ENCODE measurements at places on chromosomes 5 and 9.

GRCh38 chr5:94385767-94386166 lies 232.6 kb downstream of the KIAA0825 start:
- no peaks in the 10 kb centered on the region for H3K27me3 ChIP-seq
- DNase-seq, result no peak
- no peaks in the 10 kb centered on the region for H3K36me3 ChIP-seq
- H3K4me1 ChIP-seq, result peaks cover 18% of the 10 kb centered on the region
- no peak overlapping the region for H3K4me3 ChIP-seq

GRCh38 chr9:105055917-105056316 lies 128.0 kb upstream of the ABCA1 start:
- H3K36me3 ChIP-seq, result no peaks in the 10 kb centered on the region
- no peak overlapping the region for H3K27ac ChIP-seq
- no peaks in the 10 kb centered on the region for H3K27me3 ChIP-seq
- no peak overlapping the region for H3K4me3 ChIP-seq

DNA sequence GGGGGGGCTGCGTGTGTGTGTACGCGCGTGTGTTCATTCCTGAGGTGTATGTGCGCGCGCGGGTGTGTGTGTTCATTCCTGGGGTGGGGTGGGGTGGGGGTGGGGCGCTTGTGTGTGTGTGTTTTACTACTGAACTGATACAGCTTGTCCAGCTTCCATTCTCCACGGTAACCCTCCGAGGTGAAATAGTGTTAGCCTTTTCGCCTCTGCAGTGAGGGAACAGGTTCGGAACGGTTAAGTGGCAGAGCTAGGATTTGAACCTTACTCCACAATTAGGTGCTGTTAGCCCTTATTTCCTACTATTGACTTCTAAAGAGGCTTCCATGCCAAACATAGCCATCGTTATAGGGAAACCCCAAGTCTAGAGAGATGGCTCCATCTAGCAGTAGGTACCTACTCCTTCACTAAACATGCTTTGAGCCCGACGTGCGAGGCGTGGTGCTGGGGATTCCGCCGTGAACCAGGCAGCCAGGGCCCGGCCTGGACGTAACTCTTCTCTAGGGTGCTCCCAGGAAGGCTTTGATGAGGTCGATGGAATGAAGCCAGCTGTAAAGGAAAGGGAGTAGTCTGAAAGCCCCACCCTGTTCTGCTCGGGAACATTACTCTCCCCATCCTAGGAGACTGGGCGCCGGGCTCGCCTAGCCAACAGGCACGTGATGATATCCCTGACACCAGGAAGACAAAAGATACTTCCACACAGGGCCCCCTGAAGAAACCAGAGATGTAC lies 782 bp upstream of the SKP1 start:
- DNase-seq, result no peak
- peaks cover 16% of the 10 kb centered on the region for H3K4me1 ChIP-seq
- no peaks in the 10 kb centered on the region for H3K27me3 ChIP-seq

GRCh38 chr5:36648426-36648825 lies 42.0 kb downstream of the SLC1A3 start:
- DNase-seq, result no peak
- H3K27me3 ChIP-seq, result no peaks in the 10 kb centered on the region
- H3K4me1 ChIP-seq, result peaks cover 57% of the 10 kb centered on the region
- no peak overlapping the region for H3K4me3 ChIP-seq
- peak overlapping the region; percentile 53 for H3K27ac ChIP-seq

DNA sequence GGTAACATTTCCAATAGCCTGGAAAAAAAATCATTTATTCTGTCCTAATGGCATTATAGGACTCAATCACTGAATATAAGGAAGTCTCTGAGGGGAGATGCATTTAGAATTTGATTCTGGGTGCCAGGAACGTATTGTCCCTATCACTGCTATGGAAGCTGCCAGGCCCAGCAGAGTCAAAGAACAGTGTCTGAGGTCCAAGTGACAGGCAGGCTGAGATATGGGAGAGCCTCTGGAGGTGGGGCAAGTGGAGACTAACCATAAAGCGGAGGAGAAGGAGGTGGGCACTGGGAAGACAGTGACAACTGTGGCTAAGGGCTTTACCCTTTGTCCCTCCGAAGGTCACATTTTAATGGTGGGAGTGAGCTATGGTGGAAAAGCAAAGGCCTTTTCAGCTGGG lies 505.5 kb downstream of the CTNND2 start:
- H3K4me1 ChIP-seq, result no peaks in the 10 kb centered on the region
- no peak for DNase-seq
- H3K27ac ChIP-seq, result no peak overlapping the region
- no peaks in the 10 kb centered on the region for H3K27me3 ChIP-seq
- H3K36me3 ChIP-seq, result no peaks in the 10 kb centered on the region
- H3K4me3 ChIP-seq, result no peak overlapping the region

DNA sequence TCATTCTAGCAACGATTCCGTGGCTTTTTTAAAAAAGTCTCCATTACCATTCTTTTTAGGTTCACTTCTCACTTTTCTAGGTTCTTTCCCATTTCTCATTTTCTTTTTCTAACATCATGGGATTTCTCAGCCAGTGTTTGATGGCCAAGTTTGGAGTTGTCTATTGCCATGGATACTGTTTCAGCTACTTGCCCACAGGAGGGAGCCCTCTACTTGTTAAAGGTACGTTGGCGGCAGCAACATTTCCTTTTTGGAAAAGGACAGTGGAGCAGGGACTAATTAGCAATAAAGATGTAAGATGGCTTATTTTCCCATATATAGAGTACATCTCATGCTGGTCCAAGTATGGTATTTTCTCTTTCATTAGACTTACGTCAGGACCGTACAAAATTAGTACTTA lies 2257.5 kb upstream of the C9orf72 start:
- H3K27ac ChIP-seq, result no peak overlapping the region
- no peaks in the 10 kb centered on the region for H3K36me3 ChIP-seq
- H3K4me1 ChIP-seq, result no peaks in the 10 kb centered on the region
- no peaks in the 10 kb centered on the region for H3K27me3 ChIP-seq
- DNase-seq, result peak; percentile 14

- no peaks in the 10 kb centered on the region for H3K27me3 ChIP-seq
- H3K36me3 ChIP-seq, result no peaks in the 10 kb centered on the region
- no peak for DNase-seq
- H3K4me1 ChIP-seq, result no peaks in the 10 kb centered on the region
Observed at GRCh38 chr9:134764473-134765269, 115.9 kb upstream of the FCN2 start.

GRCh38 chr5:115431116-115431515 lies 113.5 kb downstream of the FEM1C start:
- H3K4me3 ChIP-seq, result no peak overlapping the region
- no peak for DNase-seq
- H3K27me3 ChIP-seq, result no peaks in the 10 kb centered on the region
- H3K27ac ChIP-seq, result no peak overlapping the region

DNA sequence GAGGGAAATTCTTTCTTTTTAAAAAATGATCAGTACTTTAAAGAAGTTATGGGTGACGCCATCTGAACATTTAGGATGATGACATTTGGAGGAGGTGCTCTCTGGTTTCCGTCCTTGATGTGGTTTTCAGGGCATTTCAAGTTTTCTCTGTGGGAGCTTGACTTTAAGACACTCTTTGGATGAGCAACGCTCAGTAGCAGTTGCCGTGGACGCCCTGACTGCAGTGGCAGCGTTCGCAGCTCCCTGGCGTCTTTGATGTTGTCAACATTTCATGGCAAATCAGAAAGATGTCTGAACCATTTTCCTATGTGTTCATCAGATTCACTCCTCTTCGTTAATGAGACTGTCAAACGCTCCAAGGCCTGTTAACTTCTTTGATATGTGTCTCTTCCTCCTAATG lies 86.1 kb downstream of the ZNF354C start:
- no peaks in the 10 kb centered on the region for H3K36me3 ChIP-seq
- DNase-seq, result no peak
- no peak overlapping the region for H3K27ac ChIP-seq
- H3K27me3 ChIP-seq, result no peaks in the 10 kb centered on the region
- peaks cover 4% of the 10 kb centered on the region for H3K4me1 ChIP-seq

DNA sequence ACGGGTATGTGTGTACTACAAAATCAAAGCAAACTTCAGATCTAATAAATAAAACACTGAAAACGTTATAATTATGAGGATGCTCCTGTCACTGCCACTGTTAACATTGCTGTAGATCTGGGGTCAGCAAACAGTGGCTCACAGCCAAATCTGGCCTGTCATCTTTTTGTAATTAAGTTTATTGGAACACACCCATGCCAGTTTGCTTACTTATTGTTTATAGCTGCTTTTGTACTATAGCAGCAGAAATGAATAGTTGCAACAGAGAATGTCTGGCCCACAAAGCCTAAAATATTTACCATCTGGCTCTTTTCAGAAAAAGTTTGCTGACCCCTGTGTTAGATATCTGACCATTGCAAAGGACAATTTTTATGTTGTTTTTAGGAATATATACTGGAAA lies 32.1 kb downstream of the PRRC1 start:
- H3K4me3 ChIP-seq, result no peak overlapping the region
- DNase-seq, result no peak
- no peaks in the 10 kb centered on the region for H3K27me3 ChIP-seq
- no peaks in the 10 kb centered on the region for H3K4me1 ChIP-seq

GRCh38 chr9:134291452-134291881 lies 34.8 kb upstream of the RXRA start:
- H3K27me3 ChIP-seq, result no peaks in the 10 kb centered on the region
- no peak overlapping the region for H3K27ac ChIP-seq
- no peak overlapping the region for H3K4me3 ChIP-seq
- peaks cover 4% of the 10 kb centered on the region for H3K4me1 ChIP-seq
- DNase-seq, result no peak

- no peaks in the 10 kb centered on the region for H3K36me3 ChIP-seq
- H3K4me1 ChIP-seq, result no peaks in the 10 kb centered on the region
- no peak overlapping the region for H3K4me3 ChIP-seq
- no peaks in the 10 kb centered on the region for H3K27me3 ChIP-seq
Observed at GRCh38 chr5:78781611-78782286, 133.2 kb upstream of the LHFPL2 start.

DNA sequence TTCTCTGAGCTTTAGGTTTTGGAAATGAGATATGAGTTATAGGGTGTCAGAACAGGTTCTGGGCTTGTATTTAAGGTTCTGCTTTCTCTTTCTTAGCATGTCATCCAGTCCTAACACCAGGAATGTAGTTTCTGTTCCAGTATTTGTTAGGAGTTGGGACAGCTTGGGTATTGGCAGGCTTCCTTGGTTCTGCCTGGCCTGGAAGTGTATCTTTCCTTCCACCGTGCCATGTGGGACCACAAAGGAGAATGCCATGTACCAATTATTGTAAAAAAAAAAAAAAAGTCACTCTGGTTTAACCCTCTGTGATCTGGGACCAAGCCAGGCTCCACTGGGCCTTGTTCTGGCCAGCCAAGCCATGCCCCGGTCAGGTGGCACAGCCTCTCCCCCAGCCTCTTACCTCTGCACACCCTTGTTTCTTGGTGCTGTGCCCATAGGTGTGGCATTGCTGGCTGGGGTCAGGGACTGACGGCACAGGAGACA lies 47.8 kb downstream of the ARHGAP26 start:
- no peaks in the 10 kb centered on the region for H3K27me3 ChIP-seq
- peak; percentile 41 for DNase-seq
- no peak overlapping the region for H3K4me3 ChIP-seq
- H3K27ac ChIP-seq, result no peak overlapping the region
- H3K36me3 ChIP-seq, result no peaks in the 10 kb centered on the region
- peaks cover 10% of the 10 kb centered on the region for H3K4me1 ChIP-seq

DNA sequence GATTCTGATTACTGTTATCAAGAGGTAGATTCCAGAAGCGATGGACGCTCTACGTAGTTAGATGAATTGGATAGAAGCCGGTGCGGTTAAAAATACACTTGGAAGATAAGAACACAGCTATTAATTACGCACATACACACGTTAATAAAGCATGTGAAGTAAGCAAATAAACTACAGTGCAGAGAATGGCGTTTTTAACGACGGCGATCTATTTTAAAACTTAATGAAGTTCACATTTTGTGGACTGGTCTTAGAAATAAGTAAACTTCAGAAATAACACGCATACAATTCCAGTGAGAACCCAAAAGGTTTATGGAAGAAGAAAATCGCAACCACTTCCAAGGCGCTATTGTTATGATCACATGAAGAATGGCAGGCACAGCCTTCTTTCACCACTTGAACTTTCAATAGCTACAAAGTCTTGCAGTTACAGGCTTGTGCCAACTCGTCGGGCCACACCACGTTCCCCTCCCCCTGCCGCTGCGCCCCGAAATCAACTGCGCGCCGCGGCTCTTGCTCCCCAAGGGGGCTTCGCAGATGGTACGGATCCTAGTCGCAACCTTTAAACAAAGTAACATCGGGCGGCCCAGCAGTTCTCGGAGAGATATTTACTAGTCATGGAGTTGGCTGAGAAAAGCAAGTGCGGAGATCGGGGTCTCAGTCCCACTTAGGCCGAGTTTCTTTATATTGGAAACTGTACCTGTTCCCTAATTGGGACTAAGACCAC lies 866 bp upstream of the SEMA6A start:
- no peaks in the 10 kb centered on the region for H3K27me3 ChIP-seq
- H3K27ac ChIP-seq, result peak overlapping the region; percentile 63

- no peak overlapping the region for H3K4me3 ChIP-seq
- peak overlapping the region; percentile 83 for H3K27ac ChIP-seq
- no peaks in the 10 kb centered on the region for H3K27me3 ChIP-seq
- no peak for DNase-seq
- peaks cover 50% of the 10 kb centered on the region for H3K4me1 ChIP-seq
- peaks cover 35% of the 10 kb centered on the region for H3K36me3 ChIP-seq
Observed at GRCh38 chr5:111734013-111734412, 23.0 kb downstream of the NREP start.

Data from cardiac muscle cell (in vitro differentiated cells and primary cell).